CD8-positive, alpha-beta memory T cell (primary cell): ENCODE measurements at places on chromosomes 16 and 17.

DNA sequence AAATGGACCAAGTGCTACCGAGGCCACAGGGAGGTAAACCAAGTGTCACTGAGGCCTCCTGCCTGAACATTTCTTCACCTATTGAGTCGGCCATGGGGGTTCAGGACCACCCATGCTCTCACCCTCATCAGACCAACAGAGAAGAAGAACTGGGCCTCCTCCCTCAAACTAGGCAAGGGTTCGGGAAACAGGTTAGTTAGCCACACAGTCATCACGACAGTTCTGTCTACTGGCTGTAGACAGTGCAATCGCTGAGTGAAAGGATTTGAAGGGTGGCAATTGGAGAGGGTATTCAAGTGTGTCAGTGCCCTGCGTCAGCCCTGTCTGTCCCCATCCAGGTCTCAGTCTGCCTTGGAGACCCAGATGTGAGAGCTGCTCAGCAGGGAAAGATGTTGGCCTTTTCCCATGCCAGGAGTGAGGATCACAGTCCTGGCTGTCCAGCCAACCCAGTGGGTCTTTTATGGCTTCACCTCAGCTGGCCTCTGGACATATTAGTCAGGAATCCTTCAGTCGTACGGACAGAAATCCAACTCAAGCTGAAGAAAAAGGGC, 19.9 kb downstream of the TBX2 start:
- H3K27me3 ChIP-seq, result no peaks in the 10 kb centered on the region
- H3K27ac ChIP-seq, result no peak overlapping the region
- H3K4me1 ChIP-seq, result no peaks in the 10 kb centered on the region
- H3K4me3 ChIP-seq, result no peak overlapping the region
- no peaks in the 10 kb centered on the region for H3K36me3 ChIP-seq

DNA sequence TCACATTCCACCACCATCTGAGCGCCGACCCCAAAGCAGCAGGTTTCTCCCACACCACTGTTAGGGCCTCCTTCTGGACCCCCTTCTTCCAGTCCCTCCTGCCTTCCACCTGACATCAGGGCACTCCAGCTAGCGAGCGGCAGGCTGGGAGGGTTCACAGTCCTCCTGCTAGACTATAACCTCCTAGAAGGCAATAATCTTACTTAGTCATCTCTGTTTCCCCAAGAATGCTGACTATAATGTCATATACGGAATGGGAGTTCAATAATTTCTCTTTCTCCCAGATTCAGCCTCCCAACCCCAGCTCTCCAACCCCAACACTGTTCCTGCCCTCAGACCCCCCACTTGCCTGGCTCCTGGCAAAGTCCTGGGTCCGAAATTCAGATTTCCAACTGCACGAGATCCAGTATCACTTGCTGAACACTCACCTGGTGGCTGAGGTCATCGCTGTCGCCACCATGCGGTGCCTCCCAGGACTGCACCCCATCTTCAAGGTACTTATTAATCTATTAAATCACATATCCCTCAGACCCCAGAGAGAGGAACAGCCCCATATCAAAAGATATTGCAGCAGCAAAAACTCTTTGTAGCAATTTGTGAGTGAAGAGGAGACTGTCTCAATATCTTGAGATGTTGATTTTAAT, 5.6 kb downstream of the ALOX12 start:
- no peaks in the 10 kb centered on the region for H3K4me1 ChIP-seq
- no peak overlapping the region for H3K27ac ChIP-seq
- peak; percentile 15 for DNase-seq
- H3K36me3 ChIP-seq, result peaks cover 27% of the 10 kb centered on the region
- H3K27me3 ChIP-seq, result no peaks in the 10 kb centered on the region

GRCh38 chr16:75175074-75175473, 26.8 kb downstream of the ZFP1 start:
- no peaks in the 10 kb centered on the region for H3K27me3 ChIP-seq
- peaks cover 15% of the 10 kb centered on the region for H3K36me3 ChIP-seq
- no peaks in the 10 kb centered on the region for H3K4me1 ChIP-seq
- H3K27ac ChIP-seq, result no peak overlapping the region

DNA sequence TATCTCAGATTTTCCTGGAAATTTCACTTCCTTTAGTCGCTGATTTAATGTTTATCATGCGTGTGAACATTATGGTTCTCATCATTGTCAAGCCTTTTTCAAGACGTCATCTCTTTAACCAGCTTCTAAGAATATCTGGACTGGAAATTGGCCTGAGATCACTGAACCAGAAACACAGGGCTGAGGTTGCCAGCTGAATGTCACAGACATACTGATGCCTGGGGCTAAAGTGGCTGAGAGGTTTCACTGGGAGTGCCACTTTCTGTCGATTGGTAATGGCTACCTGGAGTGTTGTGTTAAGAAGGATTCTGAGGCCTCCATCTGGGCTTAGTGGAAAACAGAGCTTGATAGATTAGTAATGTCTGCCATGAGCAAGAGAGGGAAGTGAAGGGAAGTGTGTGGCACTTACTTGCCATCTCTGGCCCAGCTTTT, 54.2 kb downstream of the CRISPLD2 start:
- no peak overlapping the region for H3K27ac ChIP-seq
- DNase-seq, result no peak
- H3K4me3 ChIP-seq, result no peak overlapping the region
- H3K36me3 ChIP-seq, result no peaks in the 10 kb centered on the region
- H3K27me3 ChIP-seq, result no peaks in the 10 kb centered on the region

DNA sequence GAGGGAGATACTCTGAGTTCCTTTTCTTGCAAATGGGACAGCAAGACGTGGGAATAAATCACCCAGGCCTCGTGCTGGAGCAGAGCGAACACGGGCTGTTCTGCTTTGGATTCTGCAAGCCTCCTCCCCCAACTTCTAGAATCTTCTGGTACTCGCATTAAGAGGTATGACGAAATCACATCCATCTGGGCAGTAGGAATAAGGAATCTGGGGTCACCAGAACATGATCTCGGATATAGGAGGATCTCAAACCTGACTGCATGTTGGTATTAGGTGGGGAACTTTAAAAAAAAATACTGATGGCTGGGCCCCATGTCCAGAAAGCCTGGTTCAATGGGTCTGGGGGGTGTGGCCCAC, 49.8 kb upstream of the USP7 start:
- H3K4me1 ChIP-seq, result peaks cover 2% of the 10 kb centered on the region
- no peak overlapping the region for H3K4me3 ChIP-seq
- H3K27me3 ChIP-seq, result no peaks in the 10 kb centered on the region

DNA sequence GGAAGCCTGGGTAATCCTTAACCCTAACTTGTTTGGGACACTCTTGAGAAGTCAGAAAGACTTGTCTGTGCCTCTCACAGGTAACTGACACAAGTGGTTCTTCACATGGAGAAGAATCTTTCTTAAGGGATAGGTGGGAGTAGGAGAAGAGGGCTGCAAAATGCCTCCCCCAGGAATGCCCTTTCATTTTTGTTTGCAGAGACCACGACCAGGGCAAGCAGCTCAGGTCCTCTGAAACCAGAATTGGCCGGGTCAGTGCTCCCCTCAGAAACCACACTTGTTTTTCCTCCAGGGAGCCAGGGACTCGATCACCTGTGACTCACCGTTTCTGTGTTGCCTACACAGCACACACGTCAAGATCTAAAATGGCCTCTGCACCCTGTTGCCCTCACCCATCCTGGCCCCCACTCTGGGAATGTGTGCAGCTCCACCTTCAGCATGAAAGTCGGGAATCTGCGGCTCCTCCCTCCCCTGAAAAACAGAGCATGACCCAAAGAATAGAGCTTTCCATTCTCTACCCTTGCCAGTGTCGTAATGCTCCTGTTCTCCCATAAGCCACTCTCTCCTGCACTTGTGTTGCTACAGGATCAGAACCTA, 36.1 kb downstream of the HNF1B start:
- H3K36me3 ChIP-seq, result no peaks in the 10 kb centered on the region
- H3K4me1 ChIP-seq, result no peaks in the 10 kb centered on the region
- DNase-seq, result no peak
- H3K4me3 ChIP-seq, result no peak overlapping the region

- peaks cover 95% of the 10 kb centered on the region for H3K4me1 ChIP-seq
- no peak overlapping the region for H3K4me3 ChIP-seq
- H3K36me3 ChIP-seq, result no peaks in the 10 kb centered on the region
- no peak for DNase-seq
These were observed 47.8 kb downstream of the ANKRD11 start for GRCh38 chr16:89442588-89442987.

DNA sequence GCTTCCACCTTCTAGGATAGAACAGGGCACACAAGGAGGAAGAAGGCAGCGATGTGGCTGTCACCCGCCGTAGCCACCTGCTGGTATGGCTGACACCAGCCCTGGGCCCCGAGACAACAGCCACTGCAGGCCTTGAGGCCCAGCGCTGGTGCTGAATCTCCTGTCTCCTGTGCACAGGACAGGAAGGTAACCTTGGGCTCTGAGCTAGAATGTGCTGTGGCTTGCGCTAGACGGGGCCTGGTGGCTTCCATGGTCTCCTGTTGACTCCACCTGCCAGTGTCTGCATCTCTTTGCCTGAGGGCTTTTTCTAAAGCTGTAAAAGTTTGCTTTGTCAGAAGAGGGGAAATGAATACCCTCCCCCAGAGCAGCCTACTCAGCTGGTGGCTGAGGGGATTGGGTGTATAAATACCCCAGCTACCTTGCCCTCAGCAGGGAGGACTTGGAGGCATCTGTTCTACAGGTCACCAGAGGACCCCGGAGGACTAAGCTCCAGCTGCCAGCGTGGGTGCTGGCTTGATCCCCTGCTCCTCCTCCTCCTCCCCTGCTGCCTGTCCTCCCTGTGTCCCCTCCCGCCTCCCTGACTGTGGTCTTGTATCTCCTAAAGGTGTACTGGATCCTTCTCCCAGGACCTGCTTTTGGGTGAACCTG, 76.1 kb upstream of the SDK2 start:
- no peak overlapping the region for H3K4me3 ChIP-seq
- H3K36me3 ChIP-seq, result no peaks in the 10 kb centered on the region
- no peak for DNase-seq
- H3K27ac ChIP-seq, result no peak overlapping the region
- peaks cover 46% of the 10 kb centered on the region for H3K4me1 ChIP-seq

- DNase-seq, result no peak
- H3K4me3 ChIP-seq, result no peak overlapping the region
- no peak overlapping the region for H3K27ac ChIP-seq
- no peaks in the 10 kb centered on the region for H3K27me3 ChIP-seq
- H3K36me3 ChIP-seq, result no peaks in the 10 kb centered on the region
- peaks cover 35% of the 10 kb centered on the region for H3K4me1 ChIP-seq
These were observed 5.3 kb upstream of the NOD2 start for GRCh38 chr16:50688083-50688482.

GRCh38 chr17:59427425-59427921, 96.0 kb downstream of the YPEL2 start:
- no peaks in the 10 kb centered on the region for H3K4me1 ChIP-seq
- no peaks in the 10 kb centered on the region for H3K36me3 ChIP-seq
- DNase-seq, result peak; percentile 16
- H3K27me3 ChIP-seq, result no peaks in the 10 kb centered on the region

DNA sequence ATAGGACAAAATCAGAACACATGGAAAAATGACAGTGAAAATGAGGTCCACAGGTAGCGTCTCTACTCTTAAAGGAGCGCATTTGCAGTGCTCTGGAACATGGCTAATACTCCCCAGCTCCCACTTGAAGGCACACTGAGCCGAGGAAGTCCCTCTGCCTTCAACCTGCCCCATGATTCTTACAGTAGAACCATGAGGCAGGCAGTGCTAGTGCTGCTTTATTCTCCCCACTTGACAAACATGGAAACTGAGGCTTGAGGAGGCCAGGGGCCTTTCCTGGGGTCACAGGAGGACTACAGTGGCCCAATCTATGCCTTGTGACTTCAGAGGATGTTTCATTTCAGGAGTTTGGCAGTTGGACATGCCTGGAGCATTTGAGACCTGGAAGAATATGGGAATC, 244.1 kb upstream of the MAF start:
- DNase-seq, result no peak
- no peaks in the 10 kb centered on the region for H3K36me3 ChIP-seq
- H3K27ac ChIP-seq, result no peak overlapping the region
- H3K4me3 ChIP-seq, result no peak overlapping the region
- H3K4me1 ChIP-seq, result no peaks in the 10 kb centered on the region

GRCh38 chr16:25134166-25134700, 22.7 kb downstream of the LCMT1 start:
- DNase-seq, result no peak

DNA sequence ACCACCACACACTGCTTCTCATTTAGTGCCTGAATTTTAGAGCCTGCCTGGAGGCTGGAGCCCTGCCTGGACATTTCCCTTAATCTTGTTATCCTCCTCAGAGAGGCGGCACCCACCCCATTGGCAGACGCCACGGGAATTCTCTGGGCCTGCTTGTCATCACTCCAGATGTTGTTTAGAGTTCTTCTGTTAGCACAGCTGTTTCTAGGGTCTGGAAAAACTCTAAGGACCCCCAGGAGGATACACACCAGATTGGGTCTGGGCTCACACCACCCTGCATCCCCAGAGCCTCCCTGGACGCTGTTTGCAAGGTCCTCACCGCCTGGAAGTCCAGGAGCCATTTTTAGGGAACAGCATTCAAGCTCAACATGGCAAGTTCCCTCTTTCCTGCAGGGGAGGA, 565 bp upstream of the XAF1 start:
- peaks cover 42% of the 10 kb centered on the region for H3K4me1 ChIP-seq
- DNase-seq, result no peak
- H3K4me3 ChIP-seq, result peak overlapping the region; percentile 90
- H3K27me3 ChIP-seq, result no peaks in the 10 kb centered on the region
- H3K27ac ChIP-seq, result peak overlapping the region; percentile 60

- no peaks in the 10 kb centered on the region for H3K36me3 ChIP-seq
- no peaks in the 10 kb centered on the region for H3K4me1 ChIP-seq
- no peak overlapping the region for H3K27ac ChIP-seq
- DNase-seq, result no peak
- no peak overlapping the region for H3K4me3 ChIP-seq
These were observed 5.0 kb upstream of the ALDH3A1 start for GRCh38 chr17:19753051-19753509.

DNA sequence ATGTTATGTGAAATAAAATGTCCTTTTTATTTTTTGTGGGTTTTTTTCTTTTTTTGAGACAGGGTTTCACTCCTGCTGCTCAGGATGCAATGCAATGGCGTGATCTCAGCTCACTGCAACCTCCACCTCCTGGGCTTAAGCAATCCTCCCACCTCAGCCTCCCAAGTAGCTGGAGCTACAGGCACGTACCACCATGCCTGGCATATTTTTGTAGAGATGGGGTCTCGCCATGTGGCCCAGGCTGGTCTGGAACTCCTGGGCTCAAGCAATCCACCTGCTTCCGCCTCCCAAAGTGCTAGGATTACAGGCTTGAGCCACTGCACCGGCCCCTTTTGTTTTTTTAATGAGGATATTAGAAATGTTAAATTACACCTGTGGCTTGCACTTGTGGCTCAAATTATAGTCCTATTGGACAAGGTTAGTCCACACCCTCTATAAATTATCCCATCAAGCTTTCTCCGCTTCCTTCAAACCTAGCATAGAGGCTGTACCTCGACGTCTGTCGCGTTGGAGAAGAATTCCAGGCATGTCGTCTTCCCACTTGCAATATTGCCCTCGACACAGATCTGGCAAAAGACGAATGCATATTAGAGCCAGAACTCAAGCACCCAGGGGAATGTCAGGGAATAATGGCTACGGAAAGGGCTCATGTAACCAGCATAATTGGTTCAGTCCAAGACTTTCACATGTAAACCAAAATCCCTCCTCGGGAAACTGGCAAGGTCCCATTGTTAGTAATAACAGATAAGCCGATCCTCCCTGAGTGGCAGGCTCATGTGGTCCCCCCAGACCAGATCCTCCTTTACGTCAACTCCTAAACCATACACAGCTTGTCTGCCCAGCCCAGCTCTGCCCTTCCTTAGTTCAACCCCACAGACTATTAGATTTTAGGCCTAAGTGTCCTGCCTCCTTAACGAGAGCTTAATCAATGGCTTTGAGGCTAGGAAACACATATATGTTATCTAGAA, 8.2 kb downstream of the TK2 start:
- no peak overlapping the region for H3K4me3 ChIP-seq
- H3K4me1 ChIP-seq, result no peaks in the 10 kb centered on the region
- H3K27ac ChIP-seq, result no peak overlapping the region
- no peaks in the 10 kb centered on the region for H3K27me3 ChIP-seq
- no peak for DNase-seq
- no peaks in the 10 kb centered on the region for H3K36me3 ChIP-seq
